ENCODE measurements at places on chromosomes 2 and 18. TPM values are rescaled to one million over a fixed set of nuclear protein-coding genes. Genes with fewer than 3 reads are reported as not detected.

DNA sequence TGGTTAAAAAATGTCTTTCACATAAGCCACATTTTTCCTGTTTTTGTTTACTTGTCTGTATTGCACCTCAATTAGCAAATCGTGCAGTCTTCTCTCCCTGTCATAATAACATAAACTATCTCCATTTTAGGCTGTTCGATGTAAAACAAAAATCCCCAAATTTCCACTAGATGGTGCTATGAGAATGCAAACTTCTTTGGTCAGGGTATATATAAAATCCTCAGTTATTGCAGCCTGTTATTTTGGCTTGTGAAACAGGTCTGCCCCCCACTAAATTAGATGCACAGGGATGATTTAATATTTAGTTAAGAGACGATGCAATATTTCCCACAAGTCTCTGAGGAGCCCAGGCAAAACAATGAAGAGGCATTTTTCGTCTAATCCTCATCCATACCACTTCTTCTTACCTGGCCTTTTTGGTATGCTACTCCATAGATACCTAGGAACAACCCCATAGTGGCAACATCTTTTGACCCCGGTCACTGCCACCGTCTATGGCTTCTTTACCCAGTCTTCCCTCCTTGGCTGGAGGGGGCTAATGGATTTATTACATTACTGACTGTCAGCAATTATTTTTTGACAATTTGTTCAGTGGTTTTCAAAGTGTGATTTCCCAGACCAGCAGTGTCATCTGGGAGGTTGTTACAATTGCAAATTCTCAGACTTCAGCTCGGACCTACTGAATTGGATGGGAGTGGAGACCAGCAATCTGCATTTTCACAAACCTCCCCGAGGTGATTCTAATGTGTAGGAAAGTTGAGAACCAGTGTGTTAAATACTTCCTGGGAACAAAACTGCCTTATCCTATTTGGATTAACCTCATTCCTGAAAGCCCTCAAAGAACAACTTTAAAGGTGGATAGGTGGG is 117.4 kb upstream of the CWC22 start:
- DNase-seq = peak; percentile 29

- DNase-seq = no peak
Observed at GRCh38 chr2:125979886-125980285, 676.1 kb upstream of the GYPC start.

DNA sequence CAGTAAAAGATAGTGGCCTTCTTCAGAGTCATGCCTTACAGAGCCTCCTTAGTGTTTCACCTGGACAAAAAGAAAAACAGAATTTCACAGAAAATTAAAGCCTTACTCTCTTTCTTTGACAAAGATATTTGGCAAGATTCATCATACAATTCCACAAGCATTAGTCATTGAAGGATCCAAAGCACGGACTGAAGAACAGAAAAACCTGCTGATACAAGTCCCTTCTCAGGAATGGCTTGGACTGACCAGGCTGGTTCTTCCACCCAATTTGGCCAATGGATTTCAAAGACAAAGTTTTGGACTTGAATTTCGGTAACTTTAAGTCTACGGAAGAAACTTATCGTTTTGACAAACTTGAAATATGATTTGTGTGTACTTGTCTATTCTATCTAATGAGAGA is 39.1 kb upstream of the GALNT3 start:
- peak; percentile 15 for DNase-seq

AGFG1 gene
- total RNA-seq = 41.0 TPM

DNA sequence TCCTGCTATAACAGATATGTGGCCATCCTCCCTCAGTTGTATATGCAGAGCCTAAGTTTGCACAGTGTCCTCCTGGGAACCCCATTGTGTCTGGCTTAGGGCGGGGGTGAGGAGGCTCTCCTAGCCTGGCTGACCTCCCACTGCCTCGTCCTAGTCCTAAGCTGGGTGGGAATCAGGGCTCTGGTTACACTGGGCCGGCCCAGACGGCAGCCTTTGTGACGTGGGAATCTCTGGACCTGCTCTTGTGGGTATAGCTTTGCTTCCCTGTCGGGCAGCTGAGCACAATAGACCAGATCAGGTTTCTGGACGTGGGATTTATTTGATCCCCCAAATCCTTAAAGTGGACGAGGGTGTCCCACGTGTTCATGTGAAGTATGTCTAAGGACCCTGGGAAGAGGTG is 2.9 kb downstream of the ACKR3 start:
- DNase-seq = no peak

LONRF2 gene
- 0.65 TPM for total RNA-seq

GRCh38 chr2:128635361-128635900 is 316.8 kb upstream of the HS6ST1 start:
- DNase-seq = peak; percentile 49

CPLX4 gene
- not detected for total RNA-seq

CCDC148 gene
- total RNA-seq = 4.9 TPM

DNA sequence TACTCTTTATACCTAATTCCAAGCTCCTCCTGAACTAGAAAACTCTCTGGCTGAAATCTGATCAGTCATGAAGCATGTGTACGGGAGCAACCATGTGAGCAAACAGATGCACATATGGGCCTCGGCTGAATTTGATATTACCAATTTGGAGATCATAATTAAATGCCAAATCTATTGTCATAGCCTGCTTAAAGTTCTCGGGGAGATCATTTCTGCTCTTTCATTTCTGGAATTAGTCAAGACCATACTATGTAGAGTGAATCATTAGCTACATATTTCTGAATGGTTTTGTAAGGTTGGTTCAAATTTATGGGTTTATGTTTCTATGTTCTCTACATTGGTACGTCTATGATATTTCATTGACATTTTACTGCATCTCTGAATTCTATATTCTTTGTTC is 205.5 kb downstream of the UBE2E3 start:
- DNase-seq = no peak

IL36RN gene
- total RNA-seq = not detected

PSMD1 gene
- total RNA-seq = 196 TPM

GRCh38 chr2:69132960-69133590 is 120.1 kb downstream of the ANTXR1 start:
- peak; percentile 53 for DNase-seq

- peak; percentile 37 for DNase-seq
Observed at GRCh38 chr2:8481463-8482009, 200.3 kb upstream of the ID2 start.

DNA sequence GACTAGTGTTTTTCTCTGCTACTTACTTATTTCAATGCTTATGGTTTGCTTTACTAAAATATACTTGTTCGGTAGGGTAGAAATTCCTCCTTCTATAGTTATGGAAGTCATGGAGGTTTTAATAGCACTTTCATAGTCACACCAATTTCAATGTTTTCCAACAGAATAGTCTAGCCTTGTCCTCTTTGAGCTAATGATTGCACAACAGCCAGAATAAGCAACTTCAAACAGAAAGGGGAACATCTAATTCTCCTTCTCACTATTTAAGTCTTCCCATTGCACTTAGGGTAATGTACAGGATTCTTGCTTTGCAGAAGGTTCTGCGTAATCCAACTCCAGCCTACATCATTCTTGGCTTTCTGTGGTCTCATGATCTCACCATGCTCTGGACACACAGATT is 287.7 kb upstream of the GCFC2 start:
- no peak for DNase-seq

- peak; percentile 94 for DNase-seq
Observed at GRCh38 chr2:65367524-65367923, 64.9 kb downstream of the SPRED2 start.

GRCh38 chr2:17637131-17637906 is 96.8 kb downstream of the VSNL1 start:
- no peak for DNase-seq

GRCh38 chr2:134619250-134619649 is 99.5 kb downstream of the TMEM163 start:
- no peak for DNase-seq

DNA sequence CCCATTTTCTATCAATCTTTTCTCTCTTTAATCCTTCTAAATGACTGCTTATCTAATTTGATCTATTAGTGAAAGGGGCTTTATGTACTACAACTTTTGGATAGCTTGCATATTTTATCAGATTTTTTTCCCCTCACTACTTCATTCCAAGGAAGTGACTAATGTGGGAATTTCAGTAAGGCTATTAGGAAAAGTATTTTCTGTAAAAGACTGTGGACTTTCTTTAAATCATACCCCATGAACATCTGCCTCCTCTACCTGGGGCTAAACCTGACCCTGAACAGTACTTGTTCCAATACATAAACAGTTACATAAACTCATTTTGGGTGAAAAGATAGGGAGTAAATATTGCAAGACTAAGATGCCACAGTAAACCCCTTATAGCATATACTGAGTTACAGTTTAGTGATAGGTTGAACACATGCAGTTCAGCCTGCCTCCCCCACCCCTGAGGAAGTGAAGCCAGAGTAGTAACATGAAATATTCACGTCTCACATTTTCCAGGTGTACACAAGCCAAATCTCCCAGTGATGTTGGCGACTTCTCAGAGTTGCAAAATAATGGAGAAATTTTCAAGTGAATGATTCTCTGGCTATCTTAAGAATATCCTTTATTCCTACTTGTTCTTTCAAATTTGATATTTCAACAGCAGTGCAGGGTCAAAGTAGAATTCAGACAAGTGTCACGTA is 590.9 kb upstream of the ZEB2 start:
- peak; percentile 11 for DNase-seq

TMEM247 gene
- total RNA-seq = not detected

GRCh38 chr2:120528051-120528692 is 182.2 kb downstream of the INHBB start:
- DNase-seq = no peak

TEKT4 gene
- total RNA-seq = not detected

DNA sequence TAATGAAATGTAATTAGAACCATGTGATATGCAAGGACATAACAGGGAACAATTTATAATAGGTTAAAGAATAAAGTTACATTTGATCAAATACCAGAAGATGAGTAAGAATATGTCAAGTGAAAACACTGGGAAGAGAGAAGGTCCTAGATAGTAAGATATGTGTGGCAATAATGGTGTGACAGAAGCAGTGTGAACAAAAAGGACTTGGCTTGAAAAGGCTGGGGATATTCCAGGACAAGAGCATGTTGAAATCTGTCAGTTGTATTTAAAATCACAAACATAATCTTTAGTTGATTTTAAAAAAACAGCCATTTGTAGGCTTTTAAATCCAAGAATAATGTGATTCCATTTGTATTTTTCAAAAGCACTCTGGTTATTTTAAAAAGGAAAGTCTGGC is 1399.9 kb upstream of the SLC39A10 start:
- DNase-seq = no peak

GRCh38 chr2:126750506-126750905 is 94.5 kb downstream of the GYPC start:
- DNase-seq = no peak

DNA sequence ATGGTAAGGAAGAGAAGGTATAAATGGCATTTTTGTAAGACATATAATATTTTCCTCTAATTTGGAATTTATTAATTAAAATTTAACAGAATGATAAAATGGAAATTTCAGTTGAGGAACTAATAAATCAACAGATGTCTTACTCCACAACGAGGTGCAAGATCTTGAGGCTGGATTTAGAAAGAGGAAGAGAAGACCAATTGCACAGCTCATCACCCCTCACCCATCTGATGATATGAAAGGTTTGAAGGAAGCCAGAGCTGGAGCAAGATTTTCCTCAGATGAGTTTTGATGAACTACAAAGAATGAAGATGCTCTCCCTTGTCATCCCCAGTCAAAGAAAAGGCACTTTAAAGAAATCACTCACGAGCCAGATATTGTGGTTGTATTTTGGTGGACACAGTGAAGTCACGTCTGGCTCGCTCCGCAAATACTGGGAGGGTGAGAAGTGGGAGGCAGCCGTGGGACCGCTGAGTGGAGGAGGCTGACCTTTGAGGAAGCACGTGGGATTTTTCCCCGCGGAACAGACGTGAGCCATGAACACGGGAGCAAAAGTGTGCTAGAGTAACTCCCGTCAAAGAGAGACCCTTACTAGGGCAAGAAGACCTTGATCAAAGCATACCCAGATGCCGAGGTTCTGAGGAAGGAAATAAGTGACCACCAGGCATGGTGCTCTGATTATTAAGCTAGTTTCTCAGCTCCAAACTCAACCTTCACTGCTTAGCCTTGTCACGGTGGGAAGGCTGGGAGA is 511.4 kb downstream of the RNF144A start:
- DNase-seq = no peak

- DNase-seq = peak; percentile 76
Observed at GRCh38 chr2:85878719-85879370, 9.9 kb downstream of the ST3GAL5 start.

SCYGR4 gene
- total RNA-seq = not detected

DNA sequence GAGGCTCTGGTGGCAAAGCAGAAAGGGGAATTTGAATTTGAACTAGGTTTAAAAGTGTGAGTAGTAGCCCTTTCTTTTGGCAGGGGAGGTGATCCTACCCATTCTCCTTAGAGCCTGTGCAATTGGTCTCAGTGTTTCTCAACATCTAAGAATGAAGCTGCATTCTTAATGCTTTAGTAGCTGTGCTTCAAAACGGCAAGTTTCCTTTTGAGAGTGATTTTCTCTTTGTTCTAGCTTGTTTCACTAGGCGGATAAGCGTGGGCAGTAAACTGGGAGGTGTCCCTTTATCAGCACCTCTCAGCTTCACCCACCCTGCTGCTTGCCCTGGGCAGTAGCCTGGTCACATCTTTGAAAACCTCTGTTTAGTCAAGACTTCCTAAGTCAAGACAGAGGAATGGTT is 6.7 kb downstream of the CRIM1 start:
- no peak for DNase-seq

GRCh38 chr2:239908744-239909143 is 116.4 kb downstream of the NDUFA10 start:
- no peak for DNase-seq

CPO gene
- total RNA-seq = not detected

GRCh38 chr18:70221915-70222278 is 16.4 kb upstream of the RTTN start:
- DNase-seq = no peak

EPB41L5 gene
- total RNA-seq = 6.4 TPM

- no peak for DNase-seq
Observed at GRCh38 chr2:85447222-85447585, 28.7 kb downstream of the SH2D6 start.

C2orf80 gene
- total RNA-seq = not detected

DNA sequence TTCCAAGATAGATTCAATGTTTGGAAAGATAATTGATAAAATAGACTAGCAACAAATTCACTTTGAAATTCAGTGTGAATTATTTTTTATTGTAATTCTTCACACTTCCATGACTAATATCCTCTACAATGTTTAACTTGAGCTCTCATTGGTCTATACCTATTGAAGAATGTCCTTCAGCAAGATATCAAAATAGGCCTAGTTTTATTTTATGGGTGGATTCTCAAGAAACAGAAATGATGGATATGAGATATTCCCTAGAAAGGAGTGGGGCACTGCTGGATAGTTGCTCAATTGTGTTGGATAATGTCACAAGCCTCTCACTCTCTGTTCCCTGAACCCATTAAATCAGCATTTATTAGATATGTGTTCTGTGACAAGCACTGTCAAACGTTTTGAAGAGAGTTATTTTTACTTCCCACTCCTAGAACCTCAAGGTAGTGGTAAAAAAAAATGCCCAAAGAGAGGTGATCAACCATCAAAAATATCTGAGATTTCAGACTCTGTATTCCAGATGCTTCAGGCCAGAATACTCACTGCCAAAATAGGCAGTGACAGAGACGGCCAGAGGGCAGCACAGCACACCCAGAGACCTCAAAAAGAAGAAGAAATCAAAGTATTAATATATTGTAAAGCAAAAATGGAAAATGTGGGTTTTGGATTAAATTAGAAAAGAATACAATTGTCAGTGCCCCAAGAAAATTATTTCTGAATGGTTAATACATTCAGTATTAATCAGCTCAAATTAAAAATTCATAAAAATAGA is 87.5 kb downstream of the TRIB2 start:
- DNase-seq = no peak
